ENCODE measurements at places on chromosomes 5 and 9. TPM values are rescaled to one million over a fixed set of nuclear protein-coding genes. Genes with fewer than 3 reads are reported as not detected.
A peak's percentile ranks its signal among the peaks of the same experiment; 100 is the strongest.

DNA sequence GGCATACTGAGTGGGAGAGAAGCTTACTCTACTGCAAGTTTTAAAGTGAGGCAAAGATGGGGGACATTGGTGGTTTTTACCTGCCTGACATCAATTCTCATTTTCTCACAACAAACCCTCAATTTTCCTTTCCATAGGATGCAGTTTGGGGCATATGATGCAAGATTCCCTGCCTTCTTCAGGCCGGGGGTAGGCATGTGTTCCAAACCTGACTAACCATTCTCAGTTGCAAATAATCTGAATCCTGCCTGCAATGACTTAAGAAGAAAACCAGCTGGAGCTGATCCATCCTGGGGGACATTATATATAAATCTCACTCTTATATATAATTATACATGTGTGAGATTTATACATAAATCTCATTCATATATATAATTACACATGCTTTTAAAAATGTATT lies 223.6 kb upstream of the EFNA5 start:
- H3K36me3 ChIP-seq: no peaks in the 10 kb centered on the region
- H3K27ac ChIP-seq: no peak overlapping the region
- H3K4me1 ChIP-seq: no peaks in the 10 kb centered on the region
- H3K4me3 ChIP-seq: no peak overlapping the region
- no peaks in the 10 kb centered on the region for H3K27me3 ChIP-seq

The NUTM2G gene
- total RNA-seq: not detected

The ALDH1A1 gene
- total RNA-seq: 32.2 TPM

The SMIM23 gene
- not detected for total RNA-seq

The MUSK gene
- total RNA-seq: 2.0 TPM

GRCh38 chr9:72333197-72333596 lies 31.8 kb downstream of the ZFAND5 start:
- H3K4me3 ChIP-seq: no peak overlapping the region
- H3K36me3 ChIP-seq: no peaks in the 10 kb centered on the region
- no peak for DNase-seq
- H3K27ac ChIP-seq: no peak overlapping the region
- H3K27me3 ChIP-seq: no peaks in the 10 kb centered on the region

The ZNF608 gene
- total RNA-seq: 29.4 TPM

- H3K36me3 ChIP-seq: no peaks in the 10 kb centered on the region
- no peak overlapping the region for H3K4me3 ChIP-seq
- H3K27ac ChIP-seq: no peak overlapping the region
Observed at GRCh38 chr5:55154873-55155272, 5.1 kb upstream of the GPX8 start.

The ALDH7A1 gene
- 9.6 TPM for total RNA-seq

DNA sequence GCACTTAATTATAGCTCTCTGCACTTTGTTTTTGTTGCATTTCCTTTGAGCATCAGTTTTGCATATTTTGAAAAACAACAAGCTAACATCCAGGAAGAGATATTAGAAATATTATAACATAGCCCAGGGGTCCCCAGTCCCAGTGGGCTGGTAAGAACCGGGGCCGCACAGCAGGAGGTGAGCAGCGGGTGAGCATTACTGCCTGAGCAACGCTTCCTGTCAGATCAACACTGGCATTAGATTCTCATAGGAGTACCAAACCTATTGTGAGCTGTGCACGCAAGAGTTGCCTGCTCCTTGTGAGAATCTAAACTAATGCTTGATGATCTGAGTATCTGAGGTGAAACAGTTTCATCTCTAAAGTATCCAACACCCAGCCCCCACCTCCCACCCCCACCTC lies 675.9 kb upstream of the ZNF608 start:
- DNase-seq: no peak
- H3K4me1 ChIP-seq: no peaks in the 10 kb centered on the region
- H3K27ac ChIP-seq: no peak overlapping the region
- H3K36me3 ChIP-seq: no peaks in the 10 kb centered on the region
- no peaks in the 10 kb centered on the region for H3K27me3 ChIP-seq

- H3K27me3 ChIP-seq: no peaks in the 10 kb centered on the region
- H3K4me3 ChIP-seq: no peak overlapping the region
- H3K36me3 ChIP-seq: no peaks in the 10 kb centered on the region
- peak overlapping the region; percentile 38 for H3K27ac ChIP-seq
Observed at GRCh38 chr5:10704949-10705621, 55.9 kb downstream of the DAP start.

GRCh38 chr5:17411436-17412402 lies 86.3 kb upstream of the TAF11L2 start:
- no peak for DNase-seq
- H3K27ac ChIP-seq: no peak overlapping the region
- H3K27me3 ChIP-seq: no peaks in the 10 kb centered on the region
- no peak overlapping the region for H3K4me3 ChIP-seq

DNA sequence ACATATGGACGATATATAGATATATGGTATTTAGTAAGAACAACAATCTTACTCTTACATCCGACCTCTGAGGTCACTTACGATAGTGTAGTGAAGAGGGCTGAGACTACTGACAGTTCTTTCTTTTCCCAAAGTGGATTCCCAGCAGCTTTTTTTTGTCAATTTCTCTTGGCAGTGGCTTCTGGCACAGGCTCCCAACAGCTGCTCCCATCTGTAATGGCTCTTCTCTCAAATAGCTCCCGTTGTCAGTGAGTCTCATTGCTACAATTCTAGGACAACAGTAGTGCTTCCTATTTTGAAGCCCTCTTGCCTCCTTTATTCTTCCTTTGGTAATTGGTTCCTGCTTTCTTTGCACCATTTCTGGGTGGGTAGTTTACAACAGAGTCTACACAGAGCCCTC lies 68.4 kb downstream of the SLC25A46 start:
- no peaks in the 10 kb centered on the region for H3K4me1 ChIP-seq
- H3K4me3 ChIP-seq: no peak overlapping the region
- H3K27me3 ChIP-seq: no peaks in the 10 kb centered on the region
- H3K36me3 ChIP-seq: no peaks in the 10 kb centered on the region
- H3K27ac ChIP-seq: no peak overlapping the region

DNA sequence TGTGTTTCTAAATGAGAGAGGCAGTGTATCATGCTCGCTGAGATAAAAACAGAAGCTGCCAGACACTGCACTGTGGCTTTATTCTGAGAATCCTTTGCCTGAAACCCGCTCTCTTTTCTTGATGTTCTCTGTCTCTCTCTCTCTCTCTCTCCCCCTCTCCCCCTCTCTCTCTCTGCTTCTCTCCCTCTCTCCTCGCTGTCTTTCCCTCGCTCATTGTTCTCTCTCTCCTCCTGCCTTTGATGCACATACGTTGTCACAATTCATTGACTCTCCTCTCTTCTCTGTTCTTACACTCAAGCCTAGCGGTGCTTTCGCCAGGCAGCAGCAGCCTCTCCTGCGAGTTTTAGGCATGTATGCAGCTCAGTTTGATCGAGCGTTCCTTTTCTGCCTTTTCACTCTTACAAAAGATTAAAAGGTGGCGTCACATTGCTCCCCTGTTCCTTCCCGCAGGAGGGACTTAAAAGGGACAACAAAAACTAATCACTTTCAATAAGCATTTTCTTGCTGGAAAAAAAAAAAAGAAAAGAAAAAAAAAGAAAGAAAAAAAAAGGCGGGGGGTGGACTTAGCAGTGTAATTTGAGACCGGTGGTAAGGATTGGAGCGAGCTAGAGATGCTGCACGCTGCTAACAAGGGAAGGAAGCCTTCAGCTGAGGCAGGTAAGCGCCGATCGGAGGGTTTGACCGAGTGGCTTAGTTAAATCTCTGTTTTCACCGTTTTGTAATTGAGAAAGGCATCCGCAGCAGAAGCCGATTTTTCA lies 717.9 kb upstream of the WWC1 start:
- peak overlapping the region; percentile 33 for H3K4me3 ChIP-seq
- H3K27ac ChIP-seq: no peak overlapping the region
- H3K27me3 ChIP-seq: peaks cover 8% of the 10 kb centered on the region
- DNase-seq: no peak
- H3K4me1 ChIP-seq: no peaks in the 10 kb centered on the region

- no peaks in the 10 kb centered on the region for H3K4me1 ChIP-seq
- H3K27ac ChIP-seq: no peak overlapping the region
- no peaks in the 10 kb centered on the region for H3K27me3 ChIP-seq
- no peak overlapping the region for H3K4me3 ChIP-seq
Observed at GRCh38 chr9:134223091-134223490, 58.7 kb upstream of the RNU6ATAC start.

The TMEM215 gene
- not detected for total RNA-seq

DNA sequence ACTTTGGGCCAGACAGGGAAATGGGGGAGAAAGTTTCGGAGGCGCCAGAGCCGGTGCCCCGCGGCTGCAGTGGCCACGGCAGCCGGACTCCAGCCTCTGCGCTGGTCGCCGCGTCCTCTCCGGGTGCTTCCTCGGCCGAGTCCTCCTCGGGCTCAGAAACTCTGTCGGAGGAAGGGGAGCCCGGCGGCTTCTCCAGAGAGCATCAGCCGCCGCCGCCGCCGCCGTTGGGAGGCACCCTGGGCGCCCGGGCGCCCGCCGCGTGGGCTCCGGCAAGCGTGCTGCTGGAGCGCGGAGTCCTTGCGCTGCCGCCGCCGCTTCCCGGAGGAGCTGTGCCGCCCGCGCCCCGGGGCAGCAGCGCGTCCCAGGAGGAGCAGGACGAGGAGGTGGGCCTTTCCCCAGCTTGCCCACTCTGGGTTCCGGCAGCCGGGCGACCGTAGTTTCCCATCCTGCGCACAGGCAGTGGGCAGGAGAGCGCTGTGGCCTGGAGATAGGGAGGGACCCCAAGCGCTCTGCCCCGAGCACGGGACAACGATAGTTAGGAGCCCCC lies 516 bp downstream of the MAST4 start:
- DNase-seq: no peak
- peak overlapping the region; percentile 85 for H3K27ac ChIP-seq
- H3K36me3 ChIP-seq: no peaks in the 10 kb centered on the region
- H3K4me3 ChIP-seq: peak overlapping the region; percentile 70
- no peaks in the 10 kb centered on the region for H3K27me3 ChIP-seq
- peaks cover 29% of the 10 kb centered on the region for H3K4me1 ChIP-seq

The GABRA6 gene
- total RNA-seq: not detected

The PPWD1 gene
- total RNA-seq: 15.1 TPM

GRCh38 chr9:134328341-134328840 lies 2.1 kb downstream of the RXRA start:
- no peaks in the 10 kb centered on the region for H3K36me3 ChIP-seq
- H3K4me1 ChIP-seq: no peaks in the 10 kb centered on the region
- no peak for DNase-seq
- H3K27me3 ChIP-seq: no peaks in the 10 kb centered on the region
- H3K27ac ChIP-seq: peak overlapping the region; percentile 88

The DMGDH gene
- 1.3 TPM for total RNA-seq

DNA sequence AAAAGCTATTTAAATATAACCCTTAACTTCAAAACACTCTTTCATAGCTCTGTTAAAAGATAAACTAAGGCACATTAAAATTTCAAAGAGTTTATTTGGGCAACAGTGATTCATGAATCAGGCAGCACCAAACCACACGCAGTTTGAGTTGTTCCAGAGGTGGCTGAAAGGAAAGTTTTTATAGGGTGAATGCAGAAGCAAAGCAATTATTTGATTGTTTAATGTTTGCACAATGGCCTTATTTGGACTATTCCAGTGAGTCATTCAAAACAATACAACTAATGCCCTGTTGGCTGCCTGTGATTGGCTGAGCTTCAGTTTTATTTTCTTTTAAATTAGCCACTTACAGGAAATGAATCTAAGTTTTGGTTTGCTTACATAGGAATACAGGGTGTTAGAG lies 125.3 kb downstream of the CEP120 start:
- H3K4me3 ChIP-seq: no peak overlapping the region
- no peaks in the 10 kb centered on the region for H3K36me3 ChIP-seq
- no peak overlapping the region for H3K27ac ChIP-seq
- no peak for DNase-seq

DNA sequence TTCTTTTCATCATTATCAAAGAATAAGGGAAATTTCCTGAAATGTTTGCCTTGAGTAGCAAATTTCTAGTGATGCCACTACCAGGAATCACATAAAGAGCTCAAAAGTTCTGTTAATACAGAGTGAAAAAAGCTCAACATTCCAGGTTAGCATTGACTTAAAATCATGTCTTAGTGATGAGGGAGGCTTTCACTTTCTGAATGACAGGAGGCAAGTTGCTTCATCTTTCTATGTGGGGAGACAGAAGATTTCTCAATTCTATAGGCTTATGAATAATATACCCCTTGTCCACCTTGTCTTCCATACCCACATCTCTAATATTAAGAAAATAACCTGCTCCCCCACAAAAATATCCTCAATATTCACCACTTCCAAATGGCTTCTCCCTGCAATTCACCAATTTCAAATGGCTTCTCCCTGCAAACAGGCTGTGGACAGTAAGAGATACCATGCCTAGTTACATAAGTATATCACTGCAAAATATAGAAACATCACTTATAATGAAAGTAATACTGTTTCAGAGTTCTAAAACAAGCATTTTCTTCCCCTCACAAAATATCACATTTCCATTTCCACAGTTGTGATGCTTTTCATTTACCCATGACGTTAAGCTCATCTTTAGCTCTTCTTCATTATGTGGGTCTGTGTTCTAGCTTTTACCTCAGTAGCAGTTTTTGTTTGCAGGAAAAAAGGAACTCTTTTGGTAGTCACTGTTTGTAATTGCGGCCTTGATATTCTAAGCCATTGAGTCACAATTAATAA lies 2.2 kb upstream of the JAK2 start:
- no peak for DNase-seq
- H3K4me3 ChIP-seq: no peak overlapping the region
- H3K36me3 ChIP-seq: no peaks in the 10 kb centered on the region
- H3K27ac ChIP-seq: no peak overlapping the region
- H3K4me1 ChIP-seq: peaks cover 28% of the 10 kb centered on the region

DNA sequence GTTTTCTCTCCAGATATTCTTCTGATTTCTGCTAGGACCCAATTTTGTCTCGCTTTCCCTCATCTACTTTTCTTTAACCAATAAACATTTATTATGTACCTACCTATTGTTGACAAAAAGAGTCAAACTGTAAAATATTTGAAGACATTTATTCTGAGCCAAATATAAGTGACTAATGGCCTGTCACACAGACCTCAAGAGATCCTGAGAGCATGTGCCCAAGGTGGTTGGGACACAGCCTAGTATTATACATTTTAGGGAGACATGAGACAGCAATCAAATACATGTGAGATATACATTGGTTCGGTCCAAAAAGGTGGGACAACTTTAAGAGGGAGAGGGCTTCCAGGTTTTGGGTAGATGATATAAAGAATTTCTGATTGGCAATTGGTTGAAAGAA lies 191.8 kb downstream of the NXNL2 start:
- H3K27me3 ChIP-seq: no peaks in the 10 kb centered on the region
- no peaks in the 10 kb centered on the region for H3K4me1 ChIP-seq
- H3K27ac ChIP-seq: no peak overlapping the region
- no peaks in the 10 kb centered on the region for H3K36me3 ChIP-seq
- no peak overlapping the region for H3K4me3 ChIP-seq

DNA sequence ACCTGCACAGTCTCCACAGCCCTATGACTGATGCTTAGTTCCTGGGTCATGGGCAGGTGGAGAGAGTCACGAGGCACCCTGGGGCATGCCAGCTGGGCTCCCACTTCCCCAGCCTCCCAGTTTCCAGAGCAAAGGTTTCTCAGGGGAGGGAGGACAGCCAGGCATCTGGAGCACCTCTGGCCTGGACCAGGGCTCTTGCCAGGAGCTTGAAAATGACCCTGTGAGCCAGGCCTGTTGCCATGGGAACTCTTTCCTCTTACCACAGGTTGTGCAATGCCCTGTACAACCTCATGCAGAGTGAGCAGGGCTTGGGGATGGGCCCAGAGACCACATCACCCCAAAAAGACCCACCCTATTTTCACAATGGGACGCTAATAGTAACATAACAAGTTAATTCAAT lies 113.1 kb downstream of the PSD2 start:
- no peaks in the 10 kb centered on the region for H3K27me3 ChIP-seq
- no peaks in the 10 kb centered on the region for H3K36me3 ChIP-seq
- H3K27ac ChIP-seq: no peak overlapping the region
- H3K4me1 ChIP-seq: no peaks in the 10 kb centered on the region

The PLPPR1 gene
- not detected for total RNA-seq

The BAAT gene
- 0.20 TPM for total RNA-seq

The IRX2 gene
- total RNA-seq: 0.83 TPM

Data from right atrium auricular region (tissue), 2 donors.